HT1080 (cell line): ENCODE measurements at places on chromosomes 12 and 14. TPM values are rescaled to one million over a fixed set of nuclear protein-coding genes. Genes with fewer than 3 reads are reported as not detected.

The DLGAP5 gene
- total RNA-seq = 42.8 and 53.6 TPM in 2 replicates

DNA sequence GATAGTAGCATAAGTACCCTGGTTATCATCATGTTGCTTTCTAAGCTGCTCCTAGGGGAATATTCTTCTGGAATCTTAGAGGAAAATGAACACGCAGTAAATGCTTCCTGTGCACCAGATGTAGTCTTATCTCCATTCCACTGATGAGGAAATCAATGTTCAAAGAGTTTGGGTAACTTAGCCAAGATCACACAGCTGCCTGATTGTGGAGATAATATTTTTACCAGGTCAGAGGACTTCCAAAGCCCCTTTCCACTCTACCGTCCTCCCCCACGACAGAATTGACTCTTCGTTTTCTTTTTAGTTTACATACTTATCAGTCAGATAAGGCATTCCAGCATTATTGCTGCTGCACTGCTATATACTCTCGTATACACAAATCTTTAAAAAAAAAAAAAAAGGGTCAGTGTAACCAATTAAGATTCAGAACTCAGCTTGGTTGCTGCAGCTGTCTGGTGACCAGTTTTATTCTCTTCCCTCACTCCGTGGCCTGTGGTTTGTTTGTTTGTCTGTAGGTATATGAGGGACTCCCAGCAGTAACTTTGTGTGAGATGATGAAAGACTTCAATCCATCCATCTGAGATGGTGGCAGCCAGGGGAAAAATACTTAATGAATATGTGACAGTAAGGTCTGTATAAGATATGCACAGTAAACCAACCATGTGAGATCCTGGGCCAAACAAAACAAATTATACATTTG, 110.5 kb downstream of the TGFB3 start:
- no peak for DNase-seq

GRCh38 chr14:32710231-32710671, 228.4 kb upstream of the NPAS3 start:
- DNase-seq = no peak

- no peak for DNase-seq
These were observed 118.7 kb upstream of the TSPAN8 start for GRCh38 chr12:71276541-71276940.

The PRPF40B gene
- 10.1 and 10.5 TPM in 2 replicates for total RNA-seq

GRCh38 chr14:57749267-57749666, 116.6 kb downstream of the SLC35F4 start:
- DNase-seq = peak; percentile 70

DNA sequence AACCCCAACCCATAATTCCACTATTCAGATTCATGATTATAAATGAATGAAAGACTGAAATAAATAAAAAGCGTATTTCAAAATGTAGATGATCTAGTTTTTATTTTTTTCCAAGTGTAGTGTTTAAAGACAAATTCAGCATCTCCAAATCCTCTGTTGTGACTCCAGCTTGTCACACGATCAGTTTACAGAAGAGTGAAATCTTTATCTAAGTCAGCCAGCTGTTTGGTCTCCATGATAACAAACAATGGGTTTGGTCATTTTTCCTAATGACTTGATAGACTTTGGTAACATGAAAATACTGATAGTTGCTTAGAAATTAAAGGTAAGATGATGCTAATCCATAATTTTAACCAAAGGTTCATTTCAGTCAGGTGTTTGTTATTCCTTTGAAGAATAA, 114.5 kb upstream of the RASSF8 start:
- DNase-seq = no peak

The IL22 gene
- not detected in 2 replicates for total RNA-seq

GRCh38 chr14:75453817-75454434, 26.1 kb downstream of the JDP2 start:
- DNase-seq = no peak
